ENCODE measurements at places on chromosomes 1 and 21. TPM values are rescaled to one million over a fixed set of nuclear protein-coding genes. Genes with fewer than 3 reads are reported as not detected.

RBBP5 gene
- 17.1 TPM for total RNA-seq

ZNF695 gene
- total RNA-seq = not detected

FAM72C gene
- total RNA-seq = 0.13 TPM

KCNK2 gene
- total RNA-seq = 1.3 TPM

RGL1 gene
- 36.3 TPM for total RNA-seq

IGFN1 gene
- total RNA-seq = not detected

ASCL5 gene
- not detected for total RNA-seq

CHRNB2 gene
- 0.45 TPM for total RNA-seq

GRIK3 gene
- 7.8 TPM for total RNA-seq

NGF gene
- 3.2 TPM for total RNA-seq

DIRAS3 gene
- total RNA-seq = 6.2 TPM

CENPF gene
- 0.67 TPM for total RNA-seq

KRTAP13-2 gene
- not detected for total RNA-seq

SH2D5 gene
- 1.6 TPM for total RNA-seq

GRCh38 chr21:36354918-36355680, 30.1 kb upstream of the CHAF1B start:
- no peak for ATAC-seq

DNA sequence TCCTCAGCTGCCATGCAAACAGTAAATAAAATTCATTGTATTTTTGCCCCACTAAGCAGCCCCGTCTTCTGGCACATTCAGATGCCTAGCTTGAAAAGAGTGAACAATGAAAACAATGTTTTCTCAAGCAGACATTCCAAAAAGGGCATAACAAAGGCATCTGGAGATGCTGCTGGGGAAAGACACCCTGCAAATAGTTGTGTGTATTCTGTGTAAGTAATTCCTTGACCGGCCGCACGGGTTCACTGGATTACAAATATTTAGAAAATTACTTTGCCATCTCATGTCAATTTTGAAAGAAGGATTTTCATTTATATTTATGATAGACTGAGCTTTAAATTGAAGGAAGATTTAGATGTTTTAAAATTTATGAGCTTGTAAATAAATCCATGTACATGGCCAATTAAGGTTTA, 142.2 kb downstream of the SLC45A1 start:
- no peak for ATAC-seq

DNA sequence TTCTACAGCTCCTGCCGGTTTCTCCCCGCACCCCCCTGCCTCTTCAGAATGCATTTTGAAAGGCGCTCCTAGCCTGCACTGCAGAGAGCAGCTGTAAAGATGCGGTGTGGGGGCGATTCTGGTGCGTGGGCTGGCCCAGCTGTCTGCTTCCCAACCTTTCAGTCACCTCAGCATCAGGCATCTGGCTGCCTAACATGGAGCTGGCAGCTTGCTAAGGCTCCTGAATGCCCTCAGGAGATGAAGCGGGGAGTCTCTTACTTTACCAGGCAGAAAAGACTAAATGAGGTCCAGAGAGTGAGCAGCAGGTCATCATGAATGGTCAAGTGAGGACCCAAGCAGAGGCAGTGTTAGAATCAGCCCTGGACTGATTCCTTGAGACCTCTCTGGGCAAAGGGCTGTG, 8.7 kb downstream of the IER5 start:
- ATAC-seq = no peak

- no peak for ATAC-seq
Measured at GRCh38 chr1:220550811-220551399, 23.0 kb downstream of the MARK1 start.

GRCh38 chr1:86828024-86828423, 85.9 kb downstream of the SELENOF start:
- ATAC-seq = no peak

DNA sequence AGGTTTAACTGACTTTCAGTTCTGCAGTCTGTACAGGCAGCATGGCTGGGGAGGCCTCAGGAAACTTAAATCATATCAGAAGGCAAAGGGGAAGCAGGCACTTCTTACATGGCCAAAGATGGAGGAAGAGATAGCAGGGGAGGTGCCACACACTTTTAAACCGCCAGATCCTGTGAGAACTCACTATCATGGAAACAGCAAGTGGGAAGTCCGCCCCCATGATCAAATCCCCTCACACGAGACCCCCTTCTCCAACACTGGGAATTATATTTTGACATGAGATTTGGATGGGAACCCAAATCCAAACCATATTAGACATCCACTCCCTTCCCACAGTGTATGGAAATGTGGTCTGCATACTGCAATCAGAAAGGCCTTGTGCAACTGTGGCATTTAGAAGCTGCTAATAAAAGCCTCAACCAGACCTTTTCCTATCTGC, 148.2 kb downstream of the FCRL5 start:
- ATAC-seq = no peak

DNA sequence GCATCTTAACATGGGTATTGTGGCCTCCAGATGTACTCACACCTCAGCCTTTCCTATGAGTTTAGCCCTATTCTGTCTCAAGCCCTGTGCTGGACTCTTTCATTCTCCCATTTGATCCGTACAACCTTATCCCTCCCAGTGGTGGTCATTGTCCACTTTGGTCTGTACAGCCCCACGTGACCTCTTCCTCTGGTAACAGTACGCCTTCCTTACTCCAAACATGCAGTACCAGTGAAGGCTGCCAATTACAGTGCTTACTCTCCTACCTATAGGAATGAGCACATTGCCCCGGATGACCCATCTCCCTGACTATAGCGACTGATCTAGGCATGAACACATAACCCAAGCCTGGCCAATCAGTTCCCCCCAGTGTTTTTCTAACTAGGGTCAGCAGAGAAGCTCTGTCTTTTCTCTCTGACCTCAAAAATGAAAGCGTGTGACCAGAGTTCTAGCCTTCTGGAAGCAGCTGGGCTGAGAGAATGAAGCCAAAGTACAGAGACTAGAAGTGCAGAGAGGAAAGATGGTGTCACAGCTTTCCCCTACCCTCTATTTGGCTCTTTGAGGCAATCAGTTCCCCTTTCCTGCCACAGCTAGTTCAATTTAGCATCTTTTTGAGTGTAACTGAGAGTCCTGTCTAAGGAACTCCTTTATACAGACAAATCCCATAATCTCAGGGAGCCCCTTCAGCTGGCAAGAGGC, 9.9 kb upstream of the QSOX1 start:
- no peak for ATAC-seq

- ATAC-seq = peak; percentile 54
Measured at GRCh38 chr1:169508432-169509338, 22.9 kb upstream of the SLC19A2 start.

GRCh38 chr1:205965036-205965884, 22.0 kb upstream of the SLC26A9 start:
- ATAC-seq = no peak

- no peak for ATAC-seq
Measured at GRCh38 chr1:3986686-3987218, 86.7 kb upstream of the C1orf174 start.

- ATAC-seq = no peak
Measured at GRCh38 chr1:185825556-185825955, 91.4 kb downstream of the HMCN1 start.

- ATAC-seq = no peak
Measured at GRCh38 chr1:17309426-17310067, 1.6 kb downstream of the PADI4 start.

- ATAC-seq = no peak
Measured at GRCh38 chr1:147502760-147503159, 38.5 kb upstream of the BCL9 start.

GRCh38 chr1:61812916-61813315, 70.6 kb downstream of the PATJ start:
- ATAC-seq = no peak

DNA sequence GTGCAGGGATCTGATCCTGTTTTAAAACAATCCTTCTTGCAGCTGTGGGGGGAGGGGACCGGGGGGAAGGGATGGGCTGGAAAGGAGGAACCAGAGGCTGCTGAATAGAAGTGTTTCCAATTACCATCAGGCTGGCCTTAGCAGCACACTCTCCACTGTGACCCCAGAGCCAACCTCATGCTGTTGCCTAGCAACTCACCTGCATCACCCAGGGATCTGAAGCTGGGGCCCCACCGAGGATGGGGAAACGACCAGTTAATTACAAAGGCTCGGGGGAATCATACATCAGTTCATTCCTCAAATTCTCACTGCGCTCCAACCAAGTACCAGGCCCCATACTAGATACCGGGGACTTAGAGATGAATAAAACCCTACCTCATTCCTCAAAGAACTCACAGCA, 11.9 kb upstream of the GPX7 start:
- ATAC-seq = no peak

DNA sequence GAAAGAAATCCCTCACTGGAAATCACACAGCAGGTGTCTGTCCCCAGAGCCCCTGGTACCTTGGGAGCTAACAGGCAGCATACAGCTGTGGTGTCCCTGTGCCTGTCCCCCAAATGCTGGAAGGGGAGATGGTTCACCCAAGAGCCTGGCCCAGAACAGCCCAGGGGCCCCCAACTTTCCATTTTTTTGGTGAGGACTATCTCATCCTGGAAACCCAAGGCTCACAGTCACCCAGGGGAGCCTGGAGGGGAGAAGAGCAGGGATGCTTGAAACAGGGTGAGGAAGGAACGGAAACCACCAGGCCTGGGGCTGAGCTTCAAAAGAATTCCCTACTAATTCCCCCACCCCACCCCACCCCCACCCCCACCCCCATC, 3.6 kb downstream of the SDC3 start:
- no peak for ATAC-seq
